ENCODE measurements at places on chromosomes 1 and 21.

DNA sequence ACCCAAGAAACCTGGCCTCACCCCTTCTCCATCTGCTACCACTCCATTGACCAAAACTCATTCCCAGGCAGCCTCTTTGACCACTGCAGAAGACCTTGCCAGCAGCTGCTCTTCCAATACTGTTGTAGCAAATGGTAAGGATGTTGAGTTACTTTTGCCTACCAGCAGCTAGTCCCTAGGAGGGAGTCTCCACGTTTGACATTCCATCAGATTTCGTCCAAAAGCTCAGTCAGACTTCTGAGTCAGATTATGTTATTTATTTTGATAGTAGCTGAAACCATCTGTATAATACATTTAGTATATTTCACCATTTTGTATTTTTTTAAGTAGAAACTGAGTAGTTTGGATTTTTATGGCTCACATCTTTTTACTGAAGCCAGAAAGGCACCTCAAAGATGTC is 51.5 kb upstream of the WNT2B start:
- DNase-seq, result no peak

GRCh38 chr1:162530307-162530987 is 31.1 kb upstream of the UAP1 start:
- no peak for DNase-seq

GRCh38 chr1:241553886-241554592 is 21.9 kb downstream of the KMO start:
- DNase-seq, result no peak

GRCh38 chr1:112904831-112905261 is 51.1 kb downstream of the SLC16A1 start:
- no peak for DNase-seq

DNA sequence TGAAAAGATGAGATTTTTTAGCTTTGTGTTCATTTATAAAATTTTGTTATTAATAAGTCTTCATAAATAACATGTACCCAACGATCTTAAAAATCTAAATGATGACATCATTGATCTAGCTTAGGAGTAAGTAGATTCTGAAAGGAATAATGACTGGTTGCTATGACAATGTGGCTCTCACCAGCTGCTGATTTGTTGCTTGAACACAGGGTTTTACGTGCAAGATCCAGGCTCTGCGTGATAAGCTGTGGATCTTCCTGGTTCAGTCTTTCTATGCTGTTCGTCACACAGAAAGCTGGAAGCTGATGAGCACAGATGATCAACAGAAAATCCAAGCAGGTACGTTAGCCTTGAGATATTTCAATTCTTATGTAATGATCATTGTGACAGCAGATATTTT is 49.1 kb upstream of the C1orf146 start:
- DNase-seq, result peak; percentile 12

- DNase-seq, result no peak
Measured at GRCh38 chr1:159201642-159202041, 3.0 kb upstream of the ACKR1 start.

DNA sequence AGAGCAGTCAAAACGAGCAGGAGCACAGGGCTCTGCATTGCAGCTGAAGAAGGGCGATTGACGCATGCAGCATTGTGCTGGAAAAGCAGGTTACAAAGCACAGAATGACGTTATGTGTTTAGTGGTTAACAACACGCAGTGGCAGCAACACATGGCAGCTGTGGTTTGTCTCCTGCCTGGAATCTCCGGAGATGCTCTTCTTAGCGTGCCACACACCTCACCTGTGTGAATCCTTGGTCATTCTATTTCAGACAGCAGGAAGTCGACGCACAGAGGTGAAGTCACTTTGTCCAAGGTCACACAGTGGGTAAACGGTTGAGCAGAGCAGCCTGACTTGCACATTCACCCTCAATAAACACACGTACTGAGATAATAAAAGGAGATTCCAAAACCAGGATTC is 14.7 kb downstream of the OBSCN start:
- DNase-seq, result no peak

- DNase-seq, result no peak
Measured at GRCh38 chr1:29893806-29894205, 657.5 kb downstream of the PTPRU start.

DNA sequence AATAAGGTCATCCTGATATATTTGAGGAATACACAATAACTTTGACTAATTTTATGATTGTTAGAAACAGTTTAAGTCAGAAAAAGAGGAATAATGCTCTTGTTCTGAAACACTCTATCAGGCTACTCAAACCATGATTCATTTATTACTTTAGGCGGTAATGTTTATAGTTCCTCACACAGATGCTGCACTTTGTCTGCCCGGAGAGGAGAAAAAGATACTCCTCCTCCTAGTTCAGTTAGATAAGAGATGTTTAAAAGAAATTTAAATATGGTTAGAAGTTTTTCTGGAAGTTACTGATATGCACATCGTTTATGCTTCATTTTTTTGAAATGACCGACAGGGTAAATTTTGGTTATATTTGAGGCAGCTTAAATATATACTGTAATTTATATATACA is 103.0 kb downstream of the ZMYM4 start:
- no peak for DNase-seq

DNA sequence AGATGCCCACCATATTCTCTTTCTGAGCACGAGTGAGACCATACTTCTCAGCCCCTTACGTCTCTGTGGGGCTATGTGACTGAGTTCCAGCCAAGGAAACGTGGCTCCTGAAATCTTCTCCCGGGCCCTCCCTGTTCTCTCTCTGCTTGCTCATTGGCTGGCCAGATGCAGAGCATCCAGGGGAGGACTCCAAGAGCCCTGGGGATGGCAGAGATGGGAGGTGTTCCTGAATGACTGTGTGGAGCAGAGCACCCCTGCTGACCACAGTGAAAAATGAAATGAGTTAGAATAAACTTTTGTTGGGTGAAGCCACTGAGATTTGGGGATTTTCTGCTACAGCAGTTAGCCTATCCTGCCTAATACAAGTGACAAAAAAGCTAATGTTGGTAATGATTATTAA is 23.8 kb downstream of the KIAA0040 start:
- DNase-seq, result no peak

- DNase-seq, result no peak
Measured at GRCh38 chr1:181443231-181443853, 40.0 kb upstream of the CACNA1E start.

DNA sequence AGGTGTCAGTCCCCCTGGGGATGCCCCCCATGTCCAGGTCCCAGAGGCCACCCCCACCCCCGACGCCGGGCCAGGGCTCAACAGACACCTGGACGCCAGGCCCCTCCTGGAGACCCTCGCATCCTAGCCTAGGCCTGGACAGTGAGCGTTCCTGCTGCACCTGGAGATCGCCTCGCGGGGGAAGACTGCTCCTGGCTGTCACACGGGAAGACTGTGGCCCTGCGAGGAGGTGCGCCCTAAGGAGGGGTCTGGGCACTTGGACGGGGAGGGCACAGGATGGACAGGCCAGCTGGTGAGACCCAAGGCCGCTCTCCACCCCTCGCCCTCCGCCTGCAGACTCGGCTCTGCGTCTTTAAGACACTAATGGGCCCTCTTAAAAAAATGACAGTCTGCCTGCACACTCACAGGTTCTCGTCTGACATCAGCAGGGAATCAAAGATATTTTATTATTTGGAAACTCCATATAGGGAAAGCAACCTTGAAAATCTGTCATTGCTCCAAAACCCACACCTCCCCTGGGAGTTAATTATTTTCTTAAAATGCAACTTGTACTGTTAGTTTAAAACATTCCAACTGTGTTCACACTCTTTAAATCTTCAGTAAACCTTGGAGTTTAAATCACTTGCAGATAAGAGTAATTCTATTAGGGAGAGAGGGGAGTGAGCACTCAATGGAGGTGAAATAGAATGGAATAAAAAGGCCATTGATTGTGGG is 45.6 kb upstream of the ACTRT2 start:
- no peak for DNase-seq

GRCh38 chr1:6954591-6954990 is 169.3 kb downstream of the CAMTA1 start:
- DNase-seq, result no peak

GRCh38 chr1:27506703-27507102 is 16.7 kb upstream of the WASF2 start:
- DNase-seq, result no peak

- DNase-seq, result no peak
Measured at GRCh38 chr1:109258481-109259466, 9.4 kb downstream of the CELSR2 start.

DNA sequence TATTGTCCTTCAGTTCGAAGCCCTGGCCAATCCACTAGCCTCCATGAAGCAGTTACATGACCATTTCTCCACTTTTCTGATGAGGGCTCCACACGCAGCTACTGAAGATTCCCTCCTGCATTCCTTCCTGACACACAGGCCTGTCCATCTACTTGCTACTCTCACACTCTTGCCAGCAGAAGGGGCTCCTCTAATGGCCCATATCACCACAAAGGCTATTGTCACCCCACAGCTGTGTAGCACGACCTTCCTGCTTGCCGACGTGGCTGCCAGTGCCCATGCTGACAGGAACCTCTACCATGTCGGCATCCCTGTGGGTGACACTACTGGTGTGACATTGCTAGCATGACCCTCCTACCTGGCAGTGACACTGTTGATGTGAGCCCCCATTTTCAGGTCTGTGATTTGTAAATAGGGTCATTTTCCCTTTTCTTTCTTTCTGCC is 1528.6 kb upstream of the TPTE start:
- peak; percentile 31 for DNase-seq

- DNase-seq, result no peak
Measured at GRCh38 chr1:169316556-169316955, 51.0 kb downstream of the NME7 start.

GRCh38 chr1:160046494-160047110 is 14.8 kb upstream of the PIGM start:
- DNase-seq, result peak; percentile 67

DNA sequence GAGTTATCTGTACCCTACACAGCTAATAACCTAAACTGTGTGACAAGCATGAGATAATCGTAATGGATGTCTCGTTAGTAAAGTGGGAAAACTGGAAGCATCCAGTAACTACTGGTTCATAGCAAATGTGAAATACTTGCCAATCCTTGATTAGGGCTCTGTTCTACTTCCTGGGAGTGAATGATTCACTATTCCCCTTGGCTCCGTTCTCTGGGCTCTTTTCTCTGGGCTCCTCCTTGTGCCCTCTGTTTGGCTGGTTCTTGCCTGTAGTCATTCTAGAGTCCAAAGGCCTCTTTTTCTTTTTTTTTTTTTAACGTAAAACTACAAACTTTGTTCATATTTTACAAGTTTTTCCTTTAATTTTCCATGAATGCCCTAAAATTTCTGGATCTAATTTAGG is 465.8 kb upstream of the PLXNA2 start:
- no peak for DNase-seq

DNA sequence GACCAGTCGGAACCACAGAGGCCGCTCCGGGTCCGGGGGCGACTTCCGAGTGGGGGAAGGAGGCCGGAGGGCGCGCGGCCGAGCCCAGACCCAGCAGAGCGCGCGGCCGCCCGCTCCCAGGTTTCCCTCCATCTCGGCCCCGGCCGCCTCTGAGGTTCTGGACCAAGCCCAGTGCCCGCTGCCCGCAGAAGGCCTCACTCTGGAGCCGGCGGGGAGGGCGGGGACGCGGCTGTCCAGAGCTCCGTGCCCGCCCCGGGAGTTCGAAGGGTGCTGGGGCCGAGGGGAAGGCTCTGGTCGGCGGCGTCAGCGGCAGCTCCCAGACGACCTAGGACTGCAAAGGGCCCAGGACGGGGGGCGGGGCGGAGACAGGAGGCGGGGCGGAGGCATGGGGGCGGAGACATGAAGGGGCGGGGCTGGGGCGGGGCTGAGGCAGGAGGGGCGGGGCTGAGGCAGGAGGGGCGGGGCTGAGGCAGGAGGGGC is 48.0 kb upstream of the SLC19A1 start:
- DNase-seq, result peak; percentile 94

DNA sequence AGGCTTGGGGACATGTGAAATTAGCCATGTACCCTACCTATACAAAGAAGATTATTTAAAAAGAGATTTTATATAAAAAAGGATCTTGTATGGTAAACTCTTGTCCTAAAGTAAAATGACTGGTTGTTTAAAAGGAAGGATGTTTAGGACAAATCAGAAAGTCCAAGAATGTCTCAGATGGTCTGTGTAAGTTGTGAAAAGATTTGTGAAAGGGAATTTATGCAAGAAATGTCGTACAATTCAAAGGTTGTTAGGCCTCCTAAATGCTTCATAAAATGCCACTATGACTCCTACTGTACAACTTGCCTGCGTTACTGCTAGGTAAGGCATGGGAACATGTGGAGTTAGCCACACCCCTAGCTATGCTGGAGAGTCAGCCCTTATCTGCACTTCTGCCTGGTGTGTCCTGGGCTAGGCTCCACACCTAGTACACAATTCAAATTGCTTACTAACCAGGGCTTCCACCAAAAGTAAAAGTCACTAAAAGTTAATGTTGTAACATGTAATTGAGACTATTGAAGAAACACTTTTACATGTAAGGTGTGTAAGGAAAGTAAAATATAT is 19.7 kb downstream of the PRDX6 start:
- DNase-seq, result no peak

DNA sequence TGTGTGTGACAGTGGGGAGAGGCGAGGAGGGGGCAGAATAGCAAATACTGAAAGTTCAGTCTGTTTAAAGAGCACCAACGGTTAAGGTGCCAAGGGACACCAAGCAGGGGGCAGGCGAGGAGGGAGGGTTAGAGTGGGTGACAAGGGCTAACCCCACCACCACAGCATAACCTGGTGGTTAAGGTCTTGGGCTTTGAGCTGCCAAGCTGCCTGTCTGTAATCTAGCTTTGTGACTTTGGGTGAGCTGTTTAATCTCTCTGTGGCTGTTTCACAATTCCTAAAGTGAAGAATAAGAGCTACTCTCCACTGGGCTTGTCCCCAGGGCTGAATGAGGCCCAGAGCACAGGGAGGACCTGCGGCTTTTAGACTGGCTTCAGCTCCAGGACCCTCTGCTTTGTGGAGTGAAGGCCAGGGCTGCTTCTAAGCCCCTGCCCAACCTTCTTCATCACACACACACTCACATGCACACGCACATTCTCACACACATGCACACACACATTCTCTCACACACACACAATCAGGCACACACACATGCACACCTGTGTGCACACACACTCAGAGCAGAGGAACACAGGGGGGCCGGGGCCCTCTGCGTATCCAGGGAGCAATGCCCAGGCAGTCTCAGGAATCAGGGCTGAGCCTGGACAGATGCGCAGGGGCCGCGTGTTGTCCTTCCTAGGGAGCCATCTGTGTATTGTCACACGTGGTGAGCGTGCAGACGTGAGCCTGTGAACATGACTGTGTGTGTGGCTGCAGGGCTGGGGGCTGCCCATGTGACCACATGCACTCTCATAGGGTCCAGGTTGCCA is 101.6 kb upstream of the TARDBP start:
- no peak for DNase-seq

DNA sequence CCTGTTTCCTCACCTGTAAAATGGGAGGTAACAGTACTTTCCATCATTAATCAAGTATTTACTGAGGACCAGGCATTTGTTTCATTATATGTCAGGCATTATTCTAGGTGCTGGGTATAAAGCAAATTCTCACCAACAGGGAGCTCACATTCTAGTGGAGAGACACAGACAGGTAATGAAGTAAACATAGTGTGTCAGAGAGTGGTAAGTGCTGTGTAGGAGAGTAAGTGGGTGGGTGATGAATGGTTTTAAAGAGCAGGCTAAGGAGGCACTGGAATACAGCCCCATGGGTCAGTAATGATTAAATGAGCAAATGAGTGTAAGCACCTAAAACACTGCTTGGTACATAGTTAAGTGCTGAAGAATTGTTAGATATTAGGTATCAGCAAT is 60.4 kb downstream of the DNTTIP2 start:
- no peak for DNase-seq

GRCh38 chr1:41661428-41662060 is 177.1 kb upstream of the EDN2 start:
- DNase-seq, result peak; percentile 28
